ENCODE measurements at places on chromosomes 11 and 22. TPM values are rescaled to one million over a fixed set of nuclear protein-coding genes. Genes with fewer than 3 reads are reported as not detected.

Gene SPA17
- 10.0 TPM for total RNA-seq

Gene MYOD1
- total RNA-seq: not detected

Gene NAALADL1
- 26.2 TPM for total RNA-seq

Gene OR2AG2
- total RNA-seq: under 0.01 TPM

Gene MS4A3
- not detected for total RNA-seq

Gene ST14
- total RNA-seq: under 0.01 TPM

All from fibroblast of lung (primary cell).